ENCODE measurements at places on chromosomes 3 and 15.

GRCh38 chr3:89114841-89115223 lies 7.4 kb downstream of the EPHA3 start:
- no peak for DNase-seq

GRCh38 chr15:88735212-88735611 lies 68.0 kb upstream of the ACAN start:
- no peak for DNase-seq

DNA sequence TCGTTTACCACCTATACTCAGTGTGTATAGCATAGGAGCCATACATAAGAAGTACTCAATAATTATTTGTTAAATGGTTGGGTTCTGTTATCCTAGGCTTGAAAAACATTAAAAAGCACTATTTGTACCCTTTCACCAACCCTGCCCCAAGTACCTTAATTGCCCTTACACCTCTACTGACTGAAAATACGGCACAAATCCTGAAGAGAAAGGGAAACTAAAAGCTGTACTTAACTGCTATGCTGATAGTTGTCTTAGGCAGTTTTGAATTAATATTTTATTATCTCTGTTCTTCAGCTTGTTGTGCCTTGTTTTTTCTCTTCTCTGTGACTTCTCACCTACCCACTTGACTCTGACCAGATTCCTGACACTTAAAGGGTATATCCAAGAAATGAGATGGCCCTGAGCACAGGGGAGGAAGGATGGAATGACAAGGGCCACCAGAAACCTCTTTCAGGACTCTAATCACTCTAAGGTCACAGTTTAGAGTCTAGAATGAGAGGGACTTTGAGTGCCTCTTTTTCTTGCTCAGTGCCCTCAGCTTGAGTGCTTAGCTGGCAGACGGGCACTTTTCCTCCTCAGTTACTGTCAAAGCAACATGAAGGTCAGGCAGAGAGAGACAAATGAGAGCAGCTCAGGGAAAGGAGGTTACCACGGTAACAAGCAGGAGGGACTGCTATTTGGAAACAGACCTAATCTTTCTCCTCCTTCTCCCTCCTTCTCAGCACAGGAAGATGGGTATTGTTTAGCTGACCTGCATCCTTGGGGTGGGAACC lies 136.5 kb downstream of the ZNF609 start:
- no peak for DNase-seq

GRCh38 chr3:26623419-26624208 lies 1.0 kb downstream of the LRRC3B start:
- DNase-seq: no peak

DNA sequence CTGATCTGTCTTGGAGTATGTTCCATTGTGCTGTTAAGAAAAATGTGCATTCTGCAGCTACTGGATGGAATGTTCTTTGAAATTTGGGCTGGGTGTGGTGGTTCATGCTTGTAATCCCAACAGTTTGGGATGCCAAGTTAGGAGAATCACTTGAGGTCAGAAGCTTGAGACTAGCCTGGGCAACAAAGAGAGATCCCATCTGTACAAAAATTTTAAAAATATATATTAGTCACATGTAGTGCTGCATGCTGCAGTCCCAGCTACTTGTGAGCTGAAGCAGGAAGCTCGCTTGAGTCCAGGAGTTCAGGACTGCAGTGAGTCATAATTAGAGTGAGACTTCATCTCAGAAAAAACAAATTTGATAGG lies 62.8 kb upstream of the PLSCR4 start:
- peak; percentile 53 for DNase-seq

DNA sequence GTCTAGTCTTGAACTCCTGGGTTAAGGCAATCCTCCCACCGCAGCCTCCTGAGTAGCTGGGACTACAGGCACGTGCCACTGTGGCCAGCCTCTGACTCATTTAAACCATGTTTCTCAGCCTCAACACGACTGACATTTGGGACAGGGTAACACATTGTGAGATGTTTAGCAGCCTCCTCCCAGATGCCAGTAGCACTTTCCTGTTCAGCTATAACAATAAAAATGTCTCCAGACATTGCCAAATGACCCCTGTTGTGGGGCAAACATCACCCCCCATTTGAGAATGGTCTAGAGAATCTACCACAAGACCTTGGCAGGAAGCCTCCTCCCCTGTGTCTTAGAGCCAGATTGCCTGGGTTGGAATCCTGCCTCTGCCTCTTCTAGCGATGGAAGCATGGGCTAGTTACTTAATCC lies 8.4 kb downstream of the TMEM40 start:
- DNase-seq: peak; percentile 33

- no peak for DNase-seq
Measured at GRCh38 chr3:103440539-103441203, 1005.9 kb downstream of the ZPLD1 start.

GRCh38 chr15:40873694-40874561 lies at the start of gene RHOV:
Gene RHOV (minus strand): TSS chr15:40874234. CDS start chr15:40874139, 95 bp downstream.
- no peak for DNase-seq

- DNase-seq: no peak
Measured at GRCh38 chr3:178690571-178690970, 154.3 kb downstream of the KCNMB2 start.

DNA sequence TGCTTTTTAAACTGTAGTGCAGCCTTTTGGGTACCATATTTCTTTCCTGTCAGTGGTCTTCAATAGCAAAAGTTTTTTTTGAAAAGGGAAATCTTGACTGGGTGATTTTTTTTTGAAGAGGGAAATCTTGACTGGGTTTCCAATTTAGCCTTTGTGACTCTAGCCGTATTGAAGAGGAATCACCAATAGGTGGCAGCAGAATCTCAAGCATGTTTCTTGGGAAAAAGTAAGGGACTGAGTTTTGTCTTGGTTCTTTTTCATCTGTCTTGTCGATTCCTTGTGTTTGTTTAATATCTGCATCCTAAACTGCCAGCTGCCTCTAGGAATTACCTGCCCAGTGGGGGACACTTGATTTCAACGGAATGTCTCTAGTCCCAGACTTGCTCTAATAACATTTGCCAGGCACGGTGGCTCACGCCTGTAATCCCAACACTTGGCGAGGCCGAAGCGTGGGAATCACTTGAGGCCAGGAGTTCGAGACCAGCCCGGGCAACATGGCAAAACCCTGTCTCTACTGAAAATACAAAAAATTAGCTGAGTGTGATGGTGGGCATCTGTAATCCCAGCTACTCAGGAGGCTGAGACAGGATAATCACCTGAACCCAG lies 89.2 kb downstream of the RBPMS2 start:
- DNase-seq: peak; percentile 30

DNA sequence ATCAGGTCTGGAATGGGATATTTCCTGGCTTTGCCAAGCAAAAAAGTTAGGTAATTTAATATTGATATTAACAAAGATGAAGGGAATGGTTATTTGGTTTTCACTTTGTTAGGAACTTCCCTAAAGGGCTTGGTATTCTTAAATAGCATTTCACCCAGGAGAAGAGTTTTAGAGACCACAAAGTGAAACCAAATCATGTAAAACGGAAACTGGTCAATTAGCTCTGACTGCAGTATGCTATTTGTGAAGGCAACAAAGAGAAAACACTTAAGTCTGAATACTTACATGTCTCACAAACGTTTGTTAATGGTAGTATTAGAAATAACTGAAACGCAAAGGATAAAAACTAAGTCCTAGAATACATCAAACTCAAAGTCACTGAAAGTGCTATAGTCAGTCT lies 32.4 kb upstream of the SETMAR start:
- DNase-seq: no peak

DNA sequence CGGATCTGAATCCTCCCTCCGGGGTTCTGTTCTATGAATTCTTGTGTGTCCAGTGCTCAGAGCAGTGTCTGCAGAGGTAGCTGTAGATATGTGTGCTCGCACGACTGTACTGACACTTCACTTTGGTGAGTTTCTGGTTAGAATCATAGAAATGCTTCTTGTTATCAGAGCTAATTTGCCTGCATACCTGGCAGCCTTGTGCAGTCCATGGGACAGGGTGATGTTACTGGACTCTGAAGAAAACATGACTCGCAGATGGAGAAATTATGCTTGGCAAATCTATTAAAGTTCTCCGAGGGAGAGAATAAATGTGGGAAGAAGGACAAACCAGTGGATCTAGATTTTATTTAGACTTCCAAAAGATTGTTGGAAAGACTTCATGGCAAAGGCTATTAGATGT lies 12.2 kb downstream of the CGNL1 start:
- no peak for DNase-seq

GRCh38 chr3:19248767-19249166 lies 100.5 kb downstream of the KCNH8 start:
- no peak for DNase-seq

GRCh38 chr3:24242012-24242698 lies 252.5 kb downstream of the THRB start:
- peak; percentile 71 for DNase-seq

DNA sequence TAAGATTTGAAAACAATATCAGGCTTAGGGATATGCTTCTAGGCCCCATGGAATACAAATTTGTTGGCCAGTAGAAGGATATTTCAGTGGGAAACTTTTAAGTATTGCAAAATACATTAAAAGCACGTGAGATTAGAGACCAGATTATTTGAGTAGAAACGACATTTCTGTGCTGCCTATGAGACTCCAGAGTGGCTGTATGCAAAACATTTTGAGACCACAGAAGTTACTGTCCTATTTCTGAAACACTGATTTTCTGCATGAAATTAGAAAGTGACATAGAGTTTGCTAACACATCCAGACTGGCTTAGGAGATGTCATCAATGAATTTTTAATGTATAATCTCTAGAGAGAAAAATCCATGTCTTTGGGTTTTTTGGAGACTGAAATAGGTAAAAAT lies 99.8 kb downstream of the KCNH8 start:
- no peak for DNase-seq

DNA sequence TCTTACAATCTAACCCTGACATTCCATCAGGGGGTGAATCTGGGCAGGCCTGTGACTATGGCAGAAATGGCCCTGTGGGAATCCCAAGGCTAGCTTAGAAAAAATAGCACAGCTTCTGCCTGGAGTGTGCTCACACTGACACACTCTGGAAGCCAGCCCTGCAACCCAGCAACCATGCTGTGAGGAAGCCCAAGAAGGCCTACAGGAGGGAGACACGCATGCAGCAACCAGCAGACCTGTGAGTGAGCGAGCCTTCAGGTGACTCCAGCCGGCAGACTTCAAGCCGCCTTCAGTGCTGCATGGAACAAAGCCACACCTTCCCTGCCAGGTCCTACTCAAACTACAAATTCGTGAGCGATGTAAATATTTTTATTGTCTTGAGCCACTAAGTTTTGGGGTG lies 26.1 kb downstream of the RAB6B start:
- DNase-seq: no peak

DNA sequence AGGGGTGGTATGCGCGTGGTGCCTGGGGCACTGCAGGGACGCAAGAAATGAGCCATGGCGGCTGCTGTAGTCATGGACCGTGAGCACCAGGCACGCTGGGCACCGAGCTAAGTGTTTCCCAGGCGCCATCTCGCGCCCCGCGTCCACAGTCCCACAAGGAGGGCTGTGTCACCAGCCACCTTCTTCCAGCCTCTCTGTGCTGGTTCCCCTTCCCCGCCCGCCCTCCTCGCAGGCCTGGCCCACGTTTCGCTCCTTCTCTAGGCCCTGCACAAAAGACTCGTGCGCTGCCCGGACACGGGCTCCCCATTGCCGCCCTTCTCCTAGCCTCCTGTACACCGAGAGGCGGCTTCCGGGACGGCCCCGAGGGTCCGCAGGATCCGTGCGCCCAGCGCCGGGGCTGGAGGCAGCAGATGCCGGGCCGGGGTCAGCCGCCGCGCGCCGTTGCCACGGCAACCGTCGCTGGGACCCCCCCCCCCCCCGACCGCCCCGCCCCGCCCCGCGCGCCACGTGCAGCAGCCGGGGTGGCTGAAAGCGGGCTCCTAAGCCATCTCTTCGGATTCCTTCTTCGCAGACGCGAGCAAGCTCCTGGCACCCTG lies 113.4 kb downstream of the SRGAP3 start:
- no peak for DNase-seq

DNA sequence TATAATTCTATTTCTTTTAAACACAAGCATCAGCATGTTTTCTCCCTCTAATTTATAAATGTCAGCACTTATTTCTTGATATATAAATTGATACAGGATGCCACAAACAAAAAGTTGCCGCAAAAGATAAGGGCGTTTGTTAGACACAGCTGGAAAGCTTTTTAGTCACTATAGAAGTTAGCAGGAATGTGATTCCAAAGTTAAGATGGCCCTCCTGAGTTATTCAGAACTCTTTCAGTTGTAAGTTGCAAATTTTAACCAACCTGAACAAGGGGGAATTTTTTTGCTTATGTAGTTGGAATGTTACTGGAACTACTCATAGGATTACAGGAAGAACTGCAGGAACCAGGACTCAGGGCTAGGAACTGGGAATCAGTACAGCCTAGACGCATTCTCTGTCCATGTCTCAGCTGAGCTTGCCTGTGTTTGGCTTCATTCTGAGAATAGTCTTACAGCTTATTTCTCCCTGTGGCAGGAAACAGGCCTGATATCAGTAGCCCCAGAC lies 166.3 kb downstream of the VGLL4 start:
- DNase-seq: peak; percentile 79

GRCh38 chr15:41597787-41598186 lies 38.8 kb downstream of the TYRO3 start:
- DNase-seq: no peak

DNA sequence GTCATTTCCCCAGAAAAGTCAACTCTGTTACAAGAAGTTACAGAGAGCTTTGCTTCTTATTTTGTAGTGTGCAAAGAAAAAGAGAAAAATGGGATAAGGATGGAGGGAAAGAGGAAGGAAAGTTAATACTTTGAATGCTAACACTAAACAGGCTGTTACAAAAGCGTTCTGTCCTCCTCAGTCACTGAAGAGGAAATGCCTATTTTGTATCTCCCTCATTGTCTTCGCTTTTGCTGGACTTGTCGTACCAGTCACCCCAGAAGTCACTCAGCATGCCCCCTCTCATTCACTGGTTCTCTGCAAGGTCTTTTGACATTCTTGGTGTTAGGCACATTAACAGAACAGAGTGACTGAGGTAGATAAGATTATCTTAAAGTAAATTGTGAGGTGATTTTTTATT lies 129.6 kb downstream of the ALCAM start:
- DNase-seq: no peak

GRCh38 chr3:41331041-41331440 lies 131.7 kb downstream of the CTNNB1 start:
- no peak for DNase-seq

DNA sequence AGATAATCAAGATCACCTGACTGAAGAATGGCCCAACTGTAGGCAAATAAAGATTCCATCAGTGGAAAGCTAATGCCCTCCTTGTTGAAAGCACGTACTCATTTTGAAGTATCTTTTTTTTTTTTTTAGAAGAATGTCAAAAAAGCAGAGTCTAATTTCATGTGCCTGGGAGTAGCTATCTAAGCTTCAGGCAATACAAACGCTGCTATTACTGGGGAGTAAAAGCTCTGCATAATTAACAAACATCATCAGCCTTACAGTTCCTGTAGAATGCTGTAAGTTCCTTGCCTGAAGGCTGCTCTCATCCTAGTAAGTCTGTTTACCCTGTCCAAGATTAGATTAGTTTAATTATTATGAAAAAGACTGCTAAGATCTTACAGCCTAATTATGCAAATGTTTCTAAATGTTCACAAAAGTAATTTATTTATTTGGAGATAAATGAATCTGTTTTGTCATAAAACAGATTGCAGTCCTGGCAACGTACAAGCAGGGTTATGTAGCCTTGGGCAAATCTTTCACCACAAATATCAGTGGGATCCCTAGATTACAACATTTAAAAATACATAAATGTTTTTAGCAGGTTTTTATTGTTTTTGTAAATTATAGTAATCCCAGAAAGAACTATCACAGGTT lies 451.3 kb upstream of the AGTR1 start:
- DNase-seq: no peak

Measured in fibroblast of skin of left quadriceps (primary cell).